ENCODE measurements at places on chromosomes 2 and 18.

GRCh38 chr2:159620796-159621195 lies 4.4 kb upstream of the BAZ2B start:
- H3K4me1 ChIP-seq, result peaks cover 5% of the 10 kb centered on the region
- H3K4me3 ChIP-seq, result no peak overlapping the region
- no peak overlapping the region for H3K27ac ChIP-seq
- H3K36me3 ChIP-seq, result no peaks in the 10 kb centered on the region
- no peak for DNase-seq

GRCh38 chr2:127226132-127226519 lies 6.0 kb upstream of the CYP27C1 start:
- peak overlapping the region; percentile 17 for H3K27ac ChIP-seq
- DNase-seq, result no peak
- H3K27me3 ChIP-seq, result peaks cover 26% of the 10 kb centered on the region
- H3K36me3 ChIP-seq, result peaks cover 3% of the 10 kb centered on the region

DNA sequence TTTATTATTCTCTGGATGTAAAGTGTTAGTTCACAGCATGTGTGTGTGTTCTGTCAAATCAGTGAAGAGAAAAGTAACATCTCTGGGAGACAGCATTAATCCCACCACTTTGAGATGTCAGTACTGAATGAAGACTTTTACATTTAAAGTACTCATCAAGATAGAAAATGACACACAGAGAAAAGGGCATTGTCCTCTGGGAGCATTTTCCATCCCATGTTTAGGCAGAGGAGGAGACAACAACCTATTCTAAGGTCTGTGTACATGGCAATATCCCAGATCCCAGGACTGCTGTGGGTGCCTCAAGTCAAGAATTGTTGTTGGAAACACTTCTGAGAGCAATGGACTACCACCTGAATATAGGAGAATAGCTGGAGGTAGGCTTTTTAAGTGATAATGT lies 201.5 kb downstream of the PPP1R1C start:
- DNase-seq, result no peak
- H3K27ac ChIP-seq, result no peak overlapping the region
- no peaks in the 10 kb centered on the region for H3K36me3 ChIP-seq
- no peaks in the 10 kb centered on the region for H3K4me1 ChIP-seq
- H3K4me3 ChIP-seq, result no peak overlapping the region

DNA sequence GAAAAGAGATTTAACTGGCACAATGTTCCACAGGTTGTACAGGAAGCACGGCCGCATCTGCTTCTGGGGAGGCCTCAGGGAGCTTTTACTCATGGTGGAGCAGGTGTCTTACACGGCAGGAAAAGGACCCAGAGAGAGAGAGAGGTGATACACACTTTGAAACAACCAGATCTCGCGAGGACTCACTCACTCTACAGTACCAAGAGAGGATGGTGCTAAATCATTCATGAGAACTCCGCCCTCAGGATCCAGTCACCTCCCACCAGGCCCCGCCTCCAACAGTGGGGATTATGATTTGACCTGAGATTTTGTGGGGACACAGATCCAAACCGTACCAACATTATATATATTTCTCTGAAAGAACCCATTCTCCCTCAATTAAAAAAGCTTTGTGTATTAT lies 79.7 kb upstream of the DOCK10 start:
- no peaks in the 10 kb centered on the region for H3K27me3 ChIP-seq
- peak; percentile 15 for DNase-seq
- H3K4me3 ChIP-seq, result no peak overlapping the region
- peaks cover 1% of the 10 kb centered on the region for H3K4me1 ChIP-seq

DNA sequence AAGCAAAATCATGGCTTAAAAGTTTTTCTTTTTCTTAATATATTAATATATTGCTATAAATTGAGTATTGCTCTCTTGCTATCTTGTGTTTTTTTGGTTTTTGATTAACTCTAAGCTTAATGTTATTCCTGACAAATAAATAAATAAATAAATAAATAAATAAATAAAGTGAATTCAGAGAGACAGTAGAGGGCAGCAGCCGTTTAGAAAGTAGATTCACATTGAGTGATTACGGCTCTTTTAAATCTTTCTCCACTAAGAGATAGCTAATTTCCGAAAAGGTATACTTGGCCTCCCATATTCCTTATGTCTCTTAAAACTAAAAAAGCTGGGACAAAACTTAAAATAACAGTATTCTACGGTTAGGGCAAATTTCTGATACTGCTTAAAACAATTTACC lies 34.3 kb downstream of the MSH2 start:
- no peak overlapping the region for H3K27ac ChIP-seq
- H3K27me3 ChIP-seq, result no peaks in the 10 kb centered on the region
- H3K4me1 ChIP-seq, result no peaks in the 10 kb centered on the region
- DNase-seq, result no peak
- peaks cover 21% of the 10 kb centered on the region for H3K36me3 ChIP-seq
- H3K4me3 ChIP-seq, result no peak overlapping the region

DNA sequence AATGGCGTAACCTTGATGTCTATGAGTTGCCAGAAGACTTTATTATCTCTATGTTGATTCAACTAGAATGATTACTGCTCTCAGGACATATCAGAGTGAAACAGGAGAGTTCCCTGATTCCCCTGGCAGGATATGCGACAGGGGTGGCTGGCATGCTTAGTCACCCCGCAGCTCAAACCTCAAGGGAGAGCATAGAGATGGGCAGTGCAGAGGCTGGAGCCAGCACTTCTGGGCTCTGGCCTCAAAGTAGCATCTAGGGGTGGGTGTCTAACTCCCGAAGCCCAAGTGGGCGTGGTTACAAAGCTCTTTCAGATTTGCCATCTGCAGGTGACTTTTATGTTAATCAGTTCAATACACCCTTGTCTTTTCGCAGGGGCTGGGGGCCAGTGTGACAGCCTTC lies 391.6 kb downstream of the ADCYAP1 start:
- no peak overlapping the region for H3K4me3 ChIP-seq
- H3K4me1 ChIP-seq, result no peaks in the 10 kb centered on the region
- H3K27ac ChIP-seq, result no peak overlapping the region
- no peaks in the 10 kb centered on the region for H3K36me3 ChIP-seq
- no peaks in the 10 kb centered on the region for H3K27me3 ChIP-seq

DNA sequence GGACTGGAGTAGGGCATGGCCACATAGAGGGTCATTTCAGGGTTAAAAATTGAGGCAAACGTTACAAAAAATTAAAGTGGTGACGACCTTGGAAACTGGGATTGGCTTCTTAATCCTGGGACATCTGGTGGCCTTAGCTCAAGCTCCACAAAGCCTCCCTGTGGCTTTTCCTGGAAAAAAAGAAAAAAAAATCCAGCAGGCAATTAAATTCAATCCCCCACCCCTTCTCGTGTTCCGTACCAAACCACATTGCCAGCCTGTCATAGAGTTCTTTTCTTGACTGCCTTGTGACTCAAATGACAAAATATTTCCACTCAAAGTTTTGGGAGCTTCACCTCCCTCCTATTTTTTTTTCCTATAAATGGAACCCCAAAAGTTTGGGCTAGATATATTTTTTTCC lies 195.6 kb downstream of the HRH4 start:
- H3K36me3 ChIP-seq, result no peaks in the 10 kb centered on the region
- H3K27ac ChIP-seq, result no peak overlapping the region
- peaks cover 1% of the 10 kb centered on the region for H3K27me3 ChIP-seq
- DNase-seq, result no peak

DNA sequence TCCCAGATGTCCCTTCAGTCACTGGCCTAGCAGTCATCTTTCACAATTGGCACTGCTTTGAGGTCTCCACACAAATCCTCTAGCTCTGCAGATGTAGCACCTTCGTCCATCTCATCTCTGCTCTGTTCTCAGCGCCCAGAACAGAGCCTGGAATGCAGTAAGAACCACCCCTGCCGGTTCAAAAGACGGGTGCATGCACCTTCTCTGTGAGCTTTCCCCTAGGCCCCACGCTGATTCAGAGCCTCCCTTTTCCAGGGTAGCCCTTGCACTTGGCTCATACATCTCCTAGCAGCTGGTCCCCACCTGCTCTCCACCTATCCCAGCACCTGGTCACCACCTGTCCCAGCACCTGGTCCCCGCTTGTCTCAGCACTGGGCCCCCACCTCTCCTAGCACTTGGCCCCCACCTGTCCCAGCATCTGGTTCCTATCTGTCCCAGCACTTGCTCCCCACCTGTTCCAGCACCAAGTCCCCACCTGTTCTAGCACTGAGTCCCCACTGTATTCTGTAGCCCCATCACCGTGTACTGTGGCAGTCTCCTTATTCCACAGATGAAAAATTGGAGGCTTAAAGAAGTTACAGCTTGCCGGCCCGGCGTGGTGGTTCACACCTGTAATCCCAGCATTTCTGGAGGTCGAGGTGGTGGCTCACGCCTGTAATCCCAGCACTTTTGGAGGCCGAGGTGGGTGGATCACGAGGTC lies 4.7 kb upstream of the KCNF1 start:
- no peak overlapping the region for H3K27ac ChIP-seq
- no peaks in the 10 kb centered on the region for H3K36me3 ChIP-seq
- no peak overlapping the region for H3K4me3 ChIP-seq
- H3K27me3 ChIP-seq, result peaks cover 11% of the 10 kb centered on the region
- no peak for DNase-seq

GRCh38 chr2:60520917-60521539 lies 32.4 kb downstream of the BCL11A start:
- H3K27me3 ChIP-seq, result peaks cover 8% of the 10 kb centered on the region
- no peaks in the 10 kb centered on the region for H3K36me3 ChIP-seq
- peaks cover 14% of the 10 kb centered on the region for H3K4me1 ChIP-seq
- H3K4me3 ChIP-seq, result no peak overlapping the region

DNA sequence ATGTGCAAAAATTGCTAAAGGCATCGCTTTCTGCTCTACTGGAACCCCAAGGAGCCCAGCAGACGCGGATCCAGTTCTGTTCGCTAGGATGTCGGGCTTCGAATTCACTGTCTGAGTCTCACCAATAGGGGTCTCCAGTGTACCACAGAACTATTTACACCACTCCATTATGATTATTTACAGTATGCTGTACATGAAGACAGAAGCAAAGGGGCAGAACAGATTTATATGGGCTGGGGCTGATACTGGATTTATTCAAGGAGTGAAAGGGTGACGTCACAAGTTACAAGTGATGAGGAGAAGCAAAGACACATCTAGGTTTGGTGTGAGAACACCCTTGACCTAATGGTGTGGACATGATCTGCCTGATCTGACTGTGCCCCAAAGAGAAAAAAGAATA lies 185.3 kb upstream of the ATP5MC3 start:
- no peaks in the 10 kb centered on the region for H3K36me3 ChIP-seq
- H3K27me3 ChIP-seq, result peaks cover 6% of the 10 kb centered on the region
- no peak overlapping the region for H3K27ac ChIP-seq
- H3K4me1 ChIP-seq, result no peaks in the 10 kb centered on the region
- DNase-seq, result peak; percentile 33

DNA sequence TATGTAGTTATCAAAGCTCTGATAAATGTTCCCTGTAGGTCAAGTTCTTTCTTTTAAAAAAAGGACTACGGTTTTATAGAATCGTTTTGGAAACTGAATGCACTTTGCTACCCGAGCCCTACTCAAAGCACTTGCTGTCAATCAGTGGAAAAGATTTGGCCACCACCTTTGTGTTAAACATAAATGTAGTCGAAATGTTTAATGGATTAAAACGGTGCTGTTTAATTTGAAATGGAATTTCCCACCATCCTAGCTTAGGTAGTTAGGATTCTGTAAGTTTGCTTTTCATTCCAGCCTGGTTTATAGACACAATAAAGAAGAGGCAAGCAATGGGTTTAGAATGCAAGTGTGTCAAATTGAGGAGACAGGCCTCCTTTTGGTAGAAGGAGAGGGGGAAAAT lies 69.4 kb upstream of the MMADHC start:
- H3K4me1 ChIP-seq, result no peaks in the 10 kb centered on the region
- H3K27me3 ChIP-seq, result peaks cover 8% of the 10 kb centered on the region
- no peak overlapping the region for H3K4me3 ChIP-seq
- H3K27ac ChIP-seq, result no peak overlapping the region

- H3K27me3 ChIP-seq, result no peaks in the 10 kb centered on the region
- H3K27ac ChIP-seq, result no peak overlapping the region
- H3K4me3 ChIP-seq, result no peak overlapping the region
- DNase-seq, result no peak
Observed at GRCh38 chr2:24477229-24477628, 13.8 kb upstream of the NCOA1 start.

DNA sequence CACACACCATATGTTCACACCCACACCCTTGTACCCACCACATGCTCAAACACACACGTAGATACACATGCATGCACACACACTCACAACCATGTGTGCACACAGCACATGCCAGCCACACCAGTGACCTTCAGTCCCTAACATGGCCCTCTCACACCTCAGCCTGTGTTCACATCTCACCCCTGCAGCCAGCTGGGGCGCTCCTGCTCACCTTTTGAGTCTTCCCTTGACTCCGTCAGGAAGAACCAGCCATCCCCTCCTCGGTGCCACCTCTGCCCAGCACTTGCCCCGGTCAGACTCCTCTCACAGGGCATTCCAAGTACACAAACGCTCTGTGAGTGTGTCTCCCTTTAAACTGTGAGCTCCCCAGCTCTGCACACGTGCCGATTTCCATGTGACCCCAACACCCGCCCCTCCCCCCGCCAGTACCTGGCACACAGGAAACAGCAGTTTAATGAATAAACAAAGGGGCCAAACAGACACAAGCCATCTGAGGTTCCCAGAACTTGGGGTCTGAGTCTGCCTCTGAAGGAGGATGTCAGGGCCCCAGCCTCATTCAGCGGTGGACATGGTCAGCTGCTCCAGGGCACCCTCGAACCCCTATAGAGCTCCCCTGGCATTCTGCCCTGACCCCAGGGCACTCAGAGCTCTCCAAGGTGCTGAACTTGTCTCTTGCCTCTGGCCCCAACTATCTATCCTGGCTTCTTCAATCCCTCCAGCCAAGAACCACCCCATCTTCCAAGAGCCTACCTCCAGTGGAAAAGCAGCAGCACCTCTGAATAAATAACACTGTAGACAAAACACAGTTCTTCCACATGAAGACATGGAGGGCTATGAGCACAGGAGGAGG lies 252.9 kb downstream of the ATAD2B start:
- H3K4me1 ChIP-seq, result no peaks in the 10 kb centered on the region
- DNase-seq, result no peak
- no peak overlapping the region for H3K4me3 ChIP-seq
- no peak overlapping the region for H3K27ac ChIP-seq
- no peaks in the 10 kb centered on the region for H3K36me3 ChIP-seq

DNA sequence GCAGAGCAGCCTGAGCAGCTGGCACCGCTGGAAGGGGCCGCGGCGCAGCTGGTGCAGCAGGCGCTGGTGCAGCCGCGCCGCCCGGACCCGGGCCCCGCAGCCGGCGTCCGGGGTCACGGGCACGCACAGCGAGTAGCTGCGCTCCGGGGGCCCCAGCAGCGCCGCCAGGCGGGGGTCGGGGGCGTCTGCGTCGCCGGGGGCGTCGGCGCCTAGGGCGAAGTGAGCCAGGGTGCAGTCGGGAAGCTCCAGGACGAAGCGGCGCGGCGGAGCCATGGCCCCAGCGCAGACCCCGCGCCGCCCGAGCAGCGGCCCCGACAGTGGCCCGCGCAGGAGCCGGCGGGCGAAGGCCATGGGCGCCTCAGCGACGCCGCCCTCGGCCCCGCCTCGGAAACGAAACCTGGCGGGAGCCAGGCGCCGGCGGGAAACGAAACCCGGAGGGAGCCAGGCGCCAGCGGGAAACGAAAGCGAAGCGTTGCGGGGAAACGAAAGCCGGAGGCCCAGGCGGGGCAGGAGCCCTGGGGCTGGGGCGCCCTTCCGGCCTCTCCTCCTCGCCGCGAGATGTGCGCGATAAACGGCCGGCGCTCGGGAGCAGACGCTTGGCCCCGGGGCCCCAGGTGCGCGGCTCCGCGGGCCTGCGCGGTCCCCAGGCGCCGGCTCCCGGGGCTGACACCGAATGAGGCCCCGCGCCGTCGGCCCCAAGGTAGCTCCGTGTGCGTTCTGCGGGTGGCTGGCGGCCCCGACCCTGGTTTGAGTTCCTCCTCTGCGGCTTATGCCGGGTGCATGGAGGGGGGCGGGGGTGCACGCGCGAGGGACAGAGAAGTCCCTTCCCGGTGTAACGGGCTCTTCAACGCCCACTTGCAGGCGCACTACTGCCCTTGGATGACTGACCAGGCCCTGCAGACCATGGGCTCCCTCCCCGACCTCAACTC lies at the start of gene CMPK2:
Gene CMPK2, minus strand, starts transcription at position 562 of the 929 bp plus-strand sequence. Its CDS starts 211 bp downstream, at position 351.
- H3K27ac ChIP-seq, result peak within 1 kb of the TSS; percentile 84
- peaks cover 11% of the 10 kb centered on the region for H3K36me3 ChIP-seq
- peak; percentile 80 for DNase-seq

Data from activated CD8-positive, alpha-beta T cell treated with anti-CD3 and anti-CD28 coated beads for 36 hours (primary cell).